ENCODE measurements at places on chromosomes 3 and 15.

DNA sequence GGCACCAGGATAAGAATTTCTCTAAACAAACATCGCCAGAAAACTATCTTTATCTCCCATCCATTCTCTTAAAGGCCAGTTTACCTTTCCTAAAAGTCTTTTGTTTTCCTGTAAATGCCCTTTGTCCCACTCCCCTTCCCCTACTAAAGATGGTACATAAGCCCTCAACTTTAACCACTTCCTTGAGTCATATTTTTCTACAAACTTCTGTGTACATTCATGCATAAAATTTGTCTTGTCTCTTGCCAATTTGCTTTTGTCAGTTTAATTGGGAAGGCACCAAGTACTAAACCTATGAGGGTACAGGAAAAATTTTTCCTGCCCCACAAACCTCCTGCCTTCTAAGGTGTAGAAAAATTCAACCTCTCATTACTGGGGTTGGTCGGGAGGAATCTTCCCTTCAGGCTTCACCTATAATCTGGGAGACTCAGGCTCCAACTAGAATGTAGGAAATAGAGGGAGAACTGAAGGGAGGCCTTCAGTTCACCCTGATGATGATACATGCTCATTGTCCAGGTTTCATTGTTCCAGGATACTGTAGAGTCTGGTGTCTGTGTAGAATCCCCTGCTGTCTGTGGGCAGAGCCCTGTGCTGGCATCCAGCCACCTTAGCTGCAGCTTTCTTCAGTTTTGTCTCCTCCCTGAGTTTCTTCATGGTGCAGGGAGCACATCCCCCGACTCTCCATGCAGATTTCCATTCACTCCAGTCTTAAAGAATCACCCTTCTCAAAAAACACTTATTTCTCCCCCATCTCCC is 53.2 kb downstream of the CD200R1L start:
- no peak for DNase-seq

DNA sequence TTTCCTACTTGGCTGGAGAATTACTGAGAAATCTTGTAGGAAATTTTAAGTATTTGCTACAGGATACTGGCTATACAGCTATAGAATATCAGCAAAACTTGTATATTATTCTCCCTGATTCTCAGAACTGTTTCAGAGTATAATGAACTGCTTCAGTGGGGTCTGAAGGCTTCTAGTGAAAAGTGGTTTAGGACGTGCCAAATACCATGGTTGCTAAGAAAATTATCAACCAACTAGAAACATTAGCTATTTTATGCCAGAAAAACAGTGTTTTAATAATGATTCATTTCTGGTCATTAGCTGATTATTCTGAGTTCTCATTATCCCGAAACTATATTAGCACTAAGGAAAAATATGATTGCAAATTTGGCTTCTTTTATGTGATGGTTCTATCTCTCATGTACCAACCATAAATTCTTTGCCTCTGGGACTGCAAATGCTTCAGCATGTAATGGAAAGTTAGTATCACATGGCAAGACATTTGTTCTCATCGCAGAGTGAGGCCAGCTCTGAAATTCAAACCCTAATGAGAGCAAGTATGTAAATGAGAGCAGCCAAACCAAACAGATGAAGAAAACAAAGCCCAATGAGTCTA is 11.0 kb upstream of the TSC22D2 start:
- DNase-seq = no peak

- DNase-seq = no peak
These were observed 52.3 kb downstream of the EPHB1 start for GRCh38 chr3:134847349-134847748.

DNA sequence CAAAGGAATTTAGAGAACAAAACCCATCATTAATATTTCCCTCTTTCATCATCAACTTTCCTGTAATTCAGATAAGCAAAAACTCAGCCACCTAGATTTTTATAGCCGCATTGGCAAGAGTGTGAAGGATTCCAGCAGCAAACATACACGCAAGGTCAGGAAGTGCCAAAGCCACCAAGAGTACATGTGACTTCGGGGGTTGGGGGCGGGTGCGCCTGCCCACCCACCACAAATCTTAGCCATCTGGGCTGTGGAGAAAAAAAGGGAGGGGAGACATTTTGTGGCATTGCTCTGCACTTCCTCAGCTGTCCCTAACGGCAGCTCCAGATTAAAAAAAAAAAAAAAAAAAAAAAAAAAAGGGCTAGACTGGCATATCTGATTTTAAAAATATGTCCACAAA is 148.4 kb downstream of the TNIK start:
- no peak for DNase-seq

DNA sequence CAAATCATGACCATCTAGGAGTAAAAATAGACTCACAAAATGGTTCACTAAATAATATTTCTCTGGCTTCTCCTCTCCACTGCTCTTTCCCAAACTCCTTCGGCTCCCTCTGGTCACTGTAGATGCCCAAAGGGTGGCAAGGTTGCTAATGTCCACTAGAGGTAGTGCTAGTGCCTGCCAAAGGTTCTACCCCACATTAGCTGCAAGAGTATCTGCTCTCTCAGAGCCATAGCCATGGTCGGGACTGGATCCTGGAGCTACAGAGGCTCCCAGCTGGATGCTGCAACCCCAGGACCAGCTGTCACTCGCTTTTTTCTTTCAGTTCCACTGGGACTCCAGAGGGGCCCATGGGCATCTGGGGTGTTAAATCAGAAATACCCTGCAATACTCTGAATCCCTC is 8.5 kb downstream of the HTR3D start:
- DNase-seq = no peak

DNA sequence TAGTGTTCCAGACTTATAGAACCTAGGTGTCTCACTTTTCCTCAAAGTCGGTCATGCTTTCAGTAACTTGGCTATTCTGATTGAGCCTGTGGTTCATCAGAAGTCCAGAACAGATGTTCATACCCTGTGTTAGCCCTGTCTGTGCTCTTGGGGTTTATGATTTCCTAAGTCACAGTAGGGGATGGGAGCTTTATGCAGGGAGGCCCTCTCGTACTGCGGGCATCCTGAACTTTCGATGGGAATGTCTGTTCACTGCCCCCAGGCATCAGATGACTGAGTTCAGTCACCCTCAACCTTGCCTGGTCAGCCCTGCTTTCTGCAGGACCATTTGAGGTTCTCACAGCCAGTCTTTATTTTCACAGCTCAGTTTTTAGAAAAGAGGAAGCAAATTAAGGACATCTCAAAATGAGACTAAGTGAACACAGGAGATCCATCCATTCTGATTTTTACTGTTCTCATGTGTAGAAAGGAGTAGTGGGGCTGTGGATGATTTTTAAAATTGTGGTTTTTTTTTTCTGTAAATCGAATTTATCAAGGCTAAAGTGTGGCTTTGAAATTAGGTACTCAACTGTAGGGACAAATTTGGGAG is 71.3 kb downstream of the CMTM8 start:
- DNase-seq = no peak

GRCh38 chr15:91275844-91276243 is 175.8 kb downstream of the SV2B start:
- DNase-seq = no peak

- peak; percentile 11 for DNase-seq
These were observed 32.6 kb upstream of the SPTBN5 start for GRCh38 chr15:41926185-41927056.

GRCh38 chr3:156750874-156751245 is 75.3 kb upstream of the LEKR1 start:
- DNase-seq = no peak

DNA sequence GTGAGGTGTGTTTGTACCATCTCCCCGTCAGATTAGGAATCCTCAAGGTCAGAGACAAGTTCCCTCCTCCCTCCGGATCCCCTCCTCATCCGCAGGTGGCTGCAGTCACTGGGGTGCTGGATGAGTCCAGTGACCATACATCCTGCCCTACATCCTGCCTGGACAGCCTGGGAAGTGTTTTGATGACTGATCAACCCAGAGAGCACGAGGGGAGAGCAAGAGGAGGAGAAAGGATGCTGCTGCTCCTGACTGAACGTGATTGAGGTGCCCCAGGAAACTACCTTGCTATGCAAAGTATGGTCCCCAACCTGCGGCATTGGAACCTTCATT is 65.1 kb downstream of the SLC12A8 start:
- DNase-seq = no peak

- no peak for DNase-seq
These were observed at the start of the genes FOXL2 and FOXL2NB for GRCh38 chr3:138946663-138947494. TSS of gene FOXL2 (minus strand) at chr3:138947137. CDS start at chr3:138946722, 415 bp downstream. TSS of gene FOXL2NB (plus strand) at chr3:138947217. CDS start at chr3:138947365, 148 bp downstream.

DNA sequence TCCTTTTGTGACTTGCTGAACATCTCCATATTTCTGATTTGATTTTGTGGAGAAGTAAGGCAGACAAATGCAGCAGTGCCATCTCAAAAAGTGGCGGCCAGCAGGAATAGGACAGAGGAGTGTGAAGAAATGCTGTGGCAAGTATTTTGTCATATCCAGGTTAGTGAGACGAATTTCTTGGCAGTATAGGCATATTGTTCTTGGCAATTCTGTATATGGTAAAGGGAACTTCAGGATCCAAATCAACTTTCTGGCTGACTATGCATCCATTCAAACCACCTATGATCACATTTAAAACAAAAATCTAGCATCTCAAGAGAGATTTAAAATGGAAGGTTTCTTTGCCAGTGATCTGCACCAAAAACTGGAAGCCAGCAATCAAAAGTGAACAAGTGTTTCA is 228.0 kb downstream of the DTWD1 start:
- DNase-seq = no peak

DNA sequence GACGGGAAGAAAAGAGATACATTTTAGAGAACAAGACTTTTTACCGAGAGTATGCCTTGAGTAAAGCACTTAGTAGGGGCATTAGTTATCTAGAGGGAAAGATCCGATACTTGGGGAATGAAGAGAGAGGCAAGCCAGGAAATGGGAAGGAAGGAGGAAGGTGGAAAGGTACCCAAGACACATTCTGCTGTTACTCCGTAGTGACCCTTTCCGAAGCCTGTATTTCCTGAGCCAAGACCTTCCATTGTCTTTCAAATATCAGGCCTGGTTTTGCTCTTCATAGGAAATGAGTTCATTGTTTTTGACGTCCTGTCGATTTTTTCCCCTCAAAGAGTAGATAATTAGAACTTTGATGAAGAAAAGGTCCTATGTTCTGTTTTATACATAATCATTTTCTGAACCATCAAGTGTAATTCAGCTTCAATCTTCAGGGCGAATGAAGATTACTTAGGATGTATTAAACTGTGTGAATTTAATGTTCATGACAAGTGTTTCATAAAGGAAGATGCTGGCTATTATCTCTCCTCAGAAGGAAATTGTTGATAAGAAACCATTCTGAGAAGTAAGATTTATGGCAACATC is 95.7 kb downstream of the PPM1L start:
- no peak for DNase-seq

DNA sequence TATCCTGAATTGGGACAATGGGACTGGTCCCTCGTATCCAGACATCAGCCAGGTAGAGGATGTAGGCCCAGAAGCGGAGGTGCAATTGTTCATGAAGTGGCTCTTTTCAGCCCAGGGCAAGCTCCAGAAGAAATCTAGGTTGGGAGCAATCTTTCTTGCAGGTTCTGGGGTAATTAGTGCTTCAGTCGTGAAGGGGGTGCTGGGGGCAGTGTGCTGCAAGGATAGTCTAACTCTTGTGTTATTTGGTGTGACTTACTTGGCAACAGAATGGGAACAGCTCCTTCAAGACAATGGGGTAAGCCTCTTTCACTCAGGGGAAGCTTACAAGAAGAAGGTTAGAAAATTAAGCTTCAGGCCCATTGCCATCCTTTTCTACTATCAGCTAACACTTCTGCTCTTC is 273.0 kb downstream of the DIPK2A start:
- no peak for DNase-seq

DNA sequence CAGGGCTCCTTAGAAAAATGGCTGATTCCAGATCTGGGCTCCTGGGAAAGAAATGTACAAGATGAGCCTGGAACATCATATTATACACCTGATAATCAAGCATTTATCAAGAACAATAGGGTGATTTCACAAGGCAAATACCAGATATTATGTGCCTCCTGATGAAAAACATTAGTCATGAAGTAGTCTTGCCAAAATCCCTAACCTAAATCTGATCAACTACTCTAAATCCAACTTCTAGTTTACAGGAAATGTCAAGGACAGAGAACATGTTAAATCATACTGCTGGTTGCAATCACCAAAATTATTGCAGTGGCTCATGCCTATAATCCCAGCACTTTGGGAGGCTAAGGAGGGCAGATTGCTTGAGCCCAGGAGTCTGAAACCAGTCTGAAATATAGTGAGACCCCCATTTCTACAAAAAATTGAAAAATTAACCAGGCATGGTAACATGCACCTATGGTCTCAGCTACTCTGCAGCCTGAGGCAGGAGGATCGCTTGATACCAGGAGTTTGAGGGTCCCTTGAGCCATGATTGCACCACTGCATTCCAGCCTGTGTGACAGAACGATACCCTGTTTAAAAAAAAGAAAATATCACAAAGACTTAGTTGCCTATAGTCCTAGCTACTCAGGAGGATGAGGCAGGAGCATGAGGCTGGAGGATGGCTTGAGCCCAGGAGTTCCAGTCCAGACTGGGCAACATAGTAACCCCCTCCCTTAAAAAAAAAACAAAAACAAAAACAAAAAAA is 34.9 kb upstream of the ATP13A3 start:
- no peak for DNase-seq

GRCh38 chr15:97200161-97200560 is 760.3 kb upstream of the ARRDC4 start:
- no peak for DNase-seq

DNA sequence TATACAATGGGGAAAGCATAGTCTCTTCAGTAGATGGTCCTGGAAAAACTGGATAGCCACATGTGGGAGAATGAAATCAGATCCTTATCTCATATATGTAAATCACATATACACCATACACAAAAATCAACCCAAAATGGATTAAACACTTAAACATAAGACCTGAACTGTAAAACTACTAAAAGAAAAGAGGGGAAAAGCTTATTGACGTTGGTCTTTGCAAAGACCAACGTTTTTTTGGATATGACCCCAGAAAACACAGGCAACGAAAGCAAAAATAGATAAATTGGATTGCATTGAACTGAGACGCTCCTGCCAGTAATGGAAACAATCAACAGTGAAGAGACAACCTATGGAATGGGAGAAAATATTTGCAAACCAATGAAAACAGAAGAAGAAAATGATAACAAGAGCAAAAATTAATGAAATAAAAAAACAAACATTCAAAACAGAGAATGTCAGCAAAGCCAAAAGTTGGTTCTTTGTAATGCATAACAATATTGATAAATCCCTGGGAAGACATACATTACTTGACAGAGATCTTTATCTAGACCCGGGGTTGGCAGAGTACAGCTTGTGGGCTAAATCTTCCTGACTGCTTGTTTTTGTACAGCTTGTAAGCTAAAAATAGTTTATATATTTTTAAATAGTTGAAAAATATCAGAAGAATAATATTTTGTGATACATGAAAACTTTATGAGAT is 86.9 kb downstream of the NEO1 start:
- no peak for DNase-seq

- no peak for DNase-seq
These were observed 20.2 kb downstream of the CFAP91 start for GRCh38 chr3:119723022-119723421.

- no peak for DNase-seq
These were observed 1.1 kb upstream of the FBLN2 start for GRCh38 chr3:13547591-13548371.

DNA sequence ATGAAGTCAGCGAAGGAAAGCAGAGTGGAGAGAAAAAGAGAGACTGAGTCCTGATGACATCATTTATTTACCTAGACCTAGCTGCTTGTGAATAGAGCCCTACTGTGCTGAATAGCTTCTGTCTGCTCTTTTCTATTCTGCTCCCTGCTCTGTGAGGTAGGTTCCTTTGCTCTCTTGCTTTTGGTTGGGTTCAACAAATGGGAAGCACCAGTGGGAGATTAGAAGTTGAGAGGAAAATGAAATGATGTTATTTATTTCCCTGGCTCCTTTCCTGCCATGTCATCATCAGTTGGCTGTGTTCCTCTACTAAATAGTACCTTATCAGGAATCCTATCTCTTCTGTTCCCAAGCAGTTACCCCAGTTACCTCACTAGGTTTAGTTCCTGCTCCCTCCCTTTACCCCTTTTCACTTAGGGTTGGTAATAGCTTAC is 23.5 kb downstream of the DTWD1 start:
- DNase-seq = no peak

Measured in CD4-positive, alpha-beta T cell treated with Interleukin-4 for 1 hour (primary cell).